HL-60 (cell line): ENCODE measurements at places on chromosomes 16 and 17.

- no peak for DNase-seq
Observed at GRCh38 chr16:63223851-63224250, 1187.6 kb upstream of the CDH8 start.

DNA sequence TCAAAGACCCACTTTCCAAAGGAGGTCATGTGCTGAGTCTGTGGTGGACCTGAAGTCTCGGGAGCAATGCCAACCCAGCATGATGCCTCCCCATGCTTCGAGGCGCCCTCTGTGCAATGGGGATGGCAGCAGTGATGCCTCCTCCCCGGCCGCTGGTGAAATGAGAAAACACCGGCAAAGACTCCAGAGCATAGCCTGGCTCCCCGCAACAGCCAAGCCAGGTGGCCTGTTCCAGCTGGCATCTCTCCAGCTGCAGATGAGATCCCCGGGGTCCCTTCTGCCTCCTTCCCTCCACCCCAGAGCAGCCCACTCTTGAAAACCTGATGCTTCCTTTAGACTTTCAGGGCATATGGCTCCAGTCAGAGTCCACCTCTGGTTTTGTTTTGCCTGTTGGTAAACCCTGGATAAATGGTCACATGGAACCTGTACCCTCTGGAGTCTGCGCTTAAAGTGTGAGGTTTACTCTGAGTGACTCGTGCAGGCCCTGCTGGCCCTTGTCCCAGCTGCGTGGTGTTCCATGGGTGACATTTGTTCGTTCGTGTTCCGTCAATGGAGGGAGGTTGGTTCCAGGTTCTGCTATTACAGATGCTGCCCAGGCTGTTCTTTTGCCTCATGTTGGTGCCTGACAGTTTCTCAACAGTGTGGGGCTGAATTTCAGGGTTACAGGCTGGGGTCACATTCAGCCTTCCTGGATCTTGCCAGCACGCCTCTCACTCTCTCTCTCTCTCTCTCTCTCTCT lies 181.8 kb upstream of the CIBAR2 start:
- DNase-seq = no peak

GRCh38 chr17:49197346-49197998 lies 12.9 kb downstream of the GNGT2 start:
- no peak for DNase-seq

- DNase-seq = no peak
Observed at GRCh38 chr17:42901535-42902229, 1.1 kb downstream of the G6PC1 start.

GRCh38 chr17:5011928-5012327 lies 14.2 kb downstream of the KIF1C start:
- no peak for DNase-seq

- DNase-seq = no peak
Observed at GRCh38 chr16:75485230-75486013, 9.8 kb downstream of the CHST6 start.

- DNase-seq = no peak
Observed at GRCh38 chr17:3032258-3033247, 30.9 kb downstream of the OR1D5 start.

- DNase-seq = no peak
Observed at GRCh38 chr17:57186226-57187019, 69.9 kb upstream of the MSI2 start.

GRCh38 chr17:2420176-2420575 lies 19.3 kb upstream of the MNT start:
- DNase-seq = no peak

- no peak for DNase-seq
Observed at GRCh38 chr17:75749545-75750389, 15.2 kb downstream of the GALK1 start.

GRCh38 chr16:87253536-87253935 lies 63.7 kb downstream of the C16orf95 start:
- no peak for DNase-seq

GRCh38 chr17:74443516-74444296 lies 11.8 kb downstream of the GPRC5C start:
- DNase-seq = no peak

DNA sequence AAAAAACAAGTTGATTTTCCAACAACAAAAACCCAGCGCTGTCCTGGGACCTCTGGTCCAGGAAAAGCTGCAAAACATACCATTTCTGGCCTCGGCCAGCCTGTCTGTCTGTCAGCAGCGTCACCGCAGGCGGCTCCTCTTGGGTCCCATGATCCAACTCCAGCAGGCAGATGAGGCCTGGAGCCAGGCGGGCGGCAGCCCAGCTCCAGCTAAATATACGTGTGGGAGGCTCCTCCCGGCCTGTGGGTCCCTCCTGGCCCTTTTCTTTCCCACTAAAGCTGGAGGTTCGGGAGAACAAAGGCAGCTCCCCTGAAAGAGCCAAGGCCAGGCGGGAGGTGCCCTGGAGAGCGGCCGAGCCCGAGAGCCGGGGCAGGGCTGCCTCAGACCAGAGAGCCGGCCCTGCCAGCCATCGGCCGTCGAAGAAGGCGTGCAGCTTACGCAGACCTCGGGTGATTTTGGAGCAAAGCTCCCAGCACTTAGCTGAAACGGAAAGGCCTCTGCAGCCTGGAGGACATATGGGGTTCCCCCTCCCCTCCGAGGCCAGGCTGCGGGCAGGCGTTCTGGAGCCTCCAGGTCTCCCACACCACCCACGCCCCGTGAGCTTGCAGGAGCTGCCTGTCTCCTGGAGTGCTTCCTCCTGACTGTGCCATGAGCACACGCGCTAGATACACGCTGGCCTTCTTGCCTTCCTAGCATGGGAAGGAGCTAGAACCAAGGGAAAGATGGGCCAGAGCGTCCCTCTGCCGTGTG lies 19.9 kb upstream of the JPH3 start:
- no peak for DNase-seq

DNA sequence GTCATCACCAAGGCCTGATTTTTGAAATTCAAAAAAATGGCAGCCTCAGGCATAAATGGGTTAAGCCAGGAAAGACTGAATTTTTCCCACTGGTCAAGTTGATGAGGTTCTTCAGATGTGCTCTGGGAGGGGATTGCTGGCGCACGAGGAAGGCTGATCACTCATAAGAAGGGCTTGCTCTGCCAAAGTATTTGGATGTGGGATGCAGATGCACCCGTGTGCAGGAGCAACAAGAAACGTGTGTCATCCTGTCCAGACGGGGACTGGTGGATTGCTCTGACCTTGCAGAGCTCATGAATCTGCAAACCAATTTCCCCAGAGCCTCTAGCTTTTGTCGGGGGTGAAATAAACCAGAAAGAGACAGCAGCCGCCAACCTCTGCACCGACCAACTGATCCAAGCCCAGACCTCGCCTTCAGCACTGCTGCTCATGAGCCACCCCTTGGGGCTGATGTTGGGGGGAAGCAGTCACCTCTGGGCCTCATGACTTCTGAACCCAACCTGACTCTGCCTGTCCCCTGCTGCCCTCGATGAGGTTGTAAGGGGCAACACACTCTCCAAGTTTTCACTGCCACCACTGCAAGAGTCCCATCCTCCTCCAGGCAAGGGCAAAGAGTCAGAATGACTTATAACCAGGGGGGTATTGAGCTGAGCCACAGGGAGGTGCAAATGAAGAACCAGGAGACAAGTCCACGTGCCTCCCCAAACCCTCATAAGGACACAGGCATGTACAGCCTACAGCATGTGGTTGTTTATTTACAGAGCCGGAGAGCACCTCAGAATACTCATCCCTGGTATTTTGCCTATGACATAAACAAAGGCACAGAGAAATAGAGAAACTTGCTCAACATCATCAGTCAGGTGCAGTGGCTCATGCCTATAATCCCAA lies 452.0 kb downstream of the SOX9 start:
- no peak for DNase-seq

- DNase-seq = no peak
Observed at GRCh38 chr17:76271669-76272540, 6.8 kb downstream of the UBALD2 start.

- DNase-seq = no peak
Observed at GRCh38 chr17:34276826-34277225, 6.8 kb downstream of the CCL7 start.

GRCh38 chr17:55606488-55606815 lies 95.2 kb upstream of the SMIM36 start:
- DNase-seq = no peak

DNA sequence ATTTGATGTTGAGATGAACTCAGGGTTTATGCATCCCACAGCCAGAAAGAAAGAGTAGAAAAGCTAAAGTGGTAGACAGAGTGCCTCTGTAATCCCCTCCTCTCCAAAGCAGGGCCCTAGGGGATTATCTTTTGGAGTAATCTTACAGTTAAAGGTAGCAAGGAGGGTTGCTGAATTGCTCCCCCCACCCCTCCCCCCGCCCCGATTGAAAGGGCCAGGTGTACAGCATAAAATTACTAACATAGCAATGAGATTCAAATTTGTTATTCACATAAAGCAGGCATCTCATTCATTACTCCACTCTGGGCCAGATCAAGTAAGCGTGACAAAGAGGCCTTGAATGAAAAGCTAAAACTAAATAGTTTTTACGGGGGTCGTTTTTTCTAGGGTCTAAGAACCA lies 72.7 kb downstream of the STH start:
- DNase-seq = no peak

GRCh38 chr17:48388955-48389743 lies 40.9 kb downstream of the SKAP1 start:
- no peak for DNase-seq

DNA sequence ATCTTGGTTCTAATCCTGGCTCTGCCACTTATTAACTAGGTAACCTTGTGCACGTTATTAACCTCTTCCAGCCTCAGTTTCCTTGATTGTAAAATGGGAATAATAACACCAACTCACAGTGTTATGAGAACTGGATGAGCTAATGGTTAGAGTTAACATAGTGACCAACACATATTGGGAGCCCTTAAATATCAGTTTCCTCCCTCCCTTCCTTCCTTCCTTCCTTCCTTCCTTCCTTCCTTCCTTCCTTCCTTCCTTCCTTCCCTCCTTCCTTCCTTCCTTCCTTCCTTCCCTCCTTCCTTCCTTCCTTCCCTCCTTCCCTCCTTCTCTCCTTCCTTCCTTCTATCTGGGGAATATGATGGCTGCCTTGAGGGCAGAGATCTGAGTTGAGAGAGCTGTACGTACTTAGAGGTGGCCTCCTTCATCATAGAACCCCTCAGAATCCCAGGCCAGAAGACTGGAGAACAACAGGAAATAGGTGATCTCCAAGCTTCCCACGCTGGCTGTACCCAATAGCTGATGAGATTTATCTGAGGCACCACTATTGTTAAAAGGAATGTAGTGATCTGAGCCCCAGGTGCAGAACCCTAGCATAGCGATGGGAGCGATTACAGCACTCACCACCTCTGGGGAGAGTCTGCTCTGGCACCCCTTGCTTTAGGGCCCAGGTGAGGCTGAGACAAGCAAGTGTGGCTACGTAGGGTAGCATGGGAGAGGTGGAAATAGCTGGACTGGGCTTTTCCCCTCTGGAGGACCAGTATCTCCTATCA lies 26.2 kb downstream of the CCR7 start:
- DNase-seq = no peak

DNA sequence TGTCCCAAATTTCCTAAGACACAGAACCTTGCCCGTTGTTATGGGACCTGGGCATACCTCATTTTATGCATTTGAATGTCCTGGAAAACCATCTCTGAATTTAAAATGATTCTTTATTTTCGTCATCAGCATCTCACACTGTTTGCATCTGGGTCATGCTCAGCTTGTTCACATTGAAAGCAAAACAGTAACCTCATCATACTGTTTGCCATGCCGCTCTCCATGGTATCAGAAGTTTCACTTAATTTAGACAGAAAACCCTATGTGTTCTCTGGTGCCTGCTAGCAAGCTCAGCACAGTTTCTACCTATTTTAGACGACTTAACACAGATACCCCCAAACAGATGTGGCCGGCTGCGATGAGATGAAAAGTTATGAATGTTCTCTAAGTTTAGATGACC lies 292.1 kb downstream of the SNX29 start:
- no peak for DNase-seq

GRCh38 chr17:64741038-64741641 lies 79.0 kb upstream of the SMURF2 start:
- DNase-seq = peak; percentile 33

DNA sequence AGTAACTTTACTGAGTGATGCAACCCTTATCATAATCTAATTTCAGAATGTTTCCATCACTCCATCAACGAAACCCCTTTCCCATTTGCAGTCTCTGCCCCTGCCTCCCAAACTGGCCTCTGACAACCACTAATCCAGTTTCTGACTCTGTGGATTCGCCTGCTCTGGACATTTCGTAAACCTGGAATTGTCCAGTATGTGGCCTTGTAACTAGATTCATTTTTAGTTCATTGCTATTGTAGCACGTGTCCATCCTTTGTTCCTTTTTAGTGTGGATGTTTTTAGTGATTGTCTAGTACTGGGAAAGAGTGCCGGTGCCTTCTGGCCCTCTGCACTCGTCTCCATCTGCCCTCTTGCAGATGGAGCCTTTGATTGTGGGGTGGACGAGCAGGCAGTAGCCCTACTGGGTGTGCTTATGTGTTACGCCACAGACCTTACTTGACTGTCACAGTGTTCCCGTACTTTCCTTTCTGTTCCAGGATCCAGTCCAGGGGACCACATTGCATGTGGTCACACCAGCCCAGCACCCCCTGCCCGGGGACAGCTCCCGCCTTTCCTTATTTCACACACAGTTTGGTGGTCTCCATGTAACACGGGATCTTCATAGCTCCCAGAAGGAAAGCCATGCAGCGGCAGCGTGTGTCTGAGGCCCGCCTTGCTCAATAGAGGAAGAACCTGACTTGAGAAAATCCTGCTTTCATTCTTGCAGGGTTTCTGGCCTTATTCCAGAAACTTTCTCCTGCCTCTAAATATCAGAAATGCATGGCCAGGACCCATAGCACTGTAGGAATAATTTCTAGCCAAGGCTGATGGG lies 8.8 kb downstream of the KIAA0513 start:
- DNase-seq = no peak

GRCh38 chr16:22684574-22685458 lies 129.1 kb upstream of the HS3ST2 start:
- DNase-seq = no peak

GRCh38 chr16:86874141-86874540 lies 295.8 kb downstream of the FOXL1 start:
- DNase-seq = no peak

GRCh38 chr16:12091569-12092543 lies 115.3 kb downstream of the SNX29 start:
- no peak for DNase-seq

- no peak for DNase-seq
Observed at GRCh38 chr17:69314246-69315065, 12.5 kb downstream of the ABCA5 start.

- no peak for DNase-seq
Observed at GRCh38 chr16:66986559-66986958, 1.8 kb upstream of the CES4A start.

DNA sequence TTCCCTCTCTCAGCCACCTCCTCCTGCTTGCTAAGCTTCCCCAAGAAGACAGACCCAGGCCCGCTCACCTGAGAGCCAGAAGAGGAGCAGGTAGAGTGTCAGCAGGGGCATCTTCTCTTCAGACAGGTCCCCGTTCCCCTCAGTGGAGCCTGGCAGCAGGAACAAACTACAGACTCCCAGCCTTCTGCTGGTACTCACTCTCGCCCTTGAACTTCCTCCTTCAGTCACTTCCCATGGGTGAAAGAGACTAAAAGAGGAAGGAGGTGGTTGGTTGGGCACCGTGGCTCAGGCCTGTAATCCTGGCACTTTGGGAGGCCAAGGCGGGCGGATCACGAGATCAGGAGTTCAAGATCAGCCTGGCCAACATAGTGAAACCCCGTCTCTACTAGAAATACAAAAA lies at the start of gene CD300LF:
Gene CD300LF, minus strand, starts transcription at position 168 of the 400 bp plus-strand sequence. Its CDS starts 57 bp downstream, at position 111.
- DNase-seq = peak; percentile 80

- DNase-seq = no peak
Observed at GRCh38 chr17:65143889-65144604, 6.9 kb downstream of the RGS9 start.

- no peak for DNase-seq
Observed at GRCh38 chr17:19370493-19370960, 7.8 kb upstream of the MAPK7 start.

GRCh38 chr16:80480664-80481063 lies 60.1 kb upstream of the DYNLRB2 start:
- no peak for DNase-seq
